Stimulated activated CD4-positive, alpha-beta T cell treated with anti-CD3 and anti-CD28 coated beads, Interleukin-2, amount 100 ng/mL, for 24 hours (primary cell): ENCODE measurements at places on chromosomes 16 and 17.

DNA sequence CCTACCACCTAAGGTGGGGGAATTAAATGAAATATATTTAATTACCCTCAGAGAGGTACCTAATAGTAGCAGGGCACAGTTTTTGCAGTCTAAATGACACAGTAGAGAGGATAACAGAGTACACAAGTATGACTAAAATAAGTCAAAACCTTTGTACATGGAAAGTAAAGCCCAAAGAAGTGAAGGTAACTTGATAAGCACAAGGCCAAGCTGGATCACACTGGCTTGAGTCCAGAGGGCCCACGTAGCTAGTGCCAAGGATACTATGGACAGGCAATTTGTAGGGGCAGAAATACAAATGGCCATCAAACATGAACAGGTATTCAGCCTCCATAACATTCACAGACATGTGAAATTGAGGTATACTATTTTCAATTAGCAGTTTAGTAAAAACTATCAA, 7.6 kb downstream of the MYO18A start:
- no peak for DNase-seq

- no peak for DNase-seq
Observed at GRCh38 chr17:76893623-76894334, 25.6 kb downstream of the MGAT5B start.

GRCh38 chr16:995087-995486, 13.5 kb downstream of the SOX8 start:
- no peak for DNase-seq

GRCh38 chr17:81150377-81151077, 14.8 kb upstream of the PVALEF start:
- DNase-seq, result no peak

DNA sequence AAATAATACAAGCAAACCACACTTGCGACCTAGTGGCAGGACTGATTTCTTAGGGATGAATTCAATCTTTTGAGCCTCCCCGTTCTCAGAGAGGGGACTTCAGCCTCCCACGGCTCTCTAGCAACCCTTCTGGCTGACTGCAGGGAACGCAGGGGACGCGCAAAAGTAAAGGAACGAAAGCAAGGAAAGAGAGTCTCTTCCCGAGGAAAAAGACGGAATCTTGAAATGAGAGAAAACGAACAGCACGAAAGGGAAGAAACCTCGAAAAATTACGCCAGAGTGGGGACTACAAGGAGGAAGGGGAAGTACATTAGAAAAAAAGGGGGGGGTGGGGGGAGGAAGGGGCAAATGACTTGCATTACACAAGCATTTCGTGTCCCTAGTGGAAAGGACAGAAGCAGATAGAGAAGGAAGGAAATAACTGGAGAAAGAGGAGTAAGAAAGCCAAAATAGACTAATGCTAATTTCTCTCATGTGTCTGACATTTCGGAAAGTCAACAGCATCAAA, 1.2 kb downstream of the GRB2 start:
- peak; percentile 48 for DNase-seq
